Right renal pelvis (tissue), 4 donors: ENCODE measurements at places on chromosomes 11 and 22. TPM values are rescaled to one million over a fixed set of nuclear protein-coding genes. Genes with fewer than 3 reads are reported as not detected.

DNA sequence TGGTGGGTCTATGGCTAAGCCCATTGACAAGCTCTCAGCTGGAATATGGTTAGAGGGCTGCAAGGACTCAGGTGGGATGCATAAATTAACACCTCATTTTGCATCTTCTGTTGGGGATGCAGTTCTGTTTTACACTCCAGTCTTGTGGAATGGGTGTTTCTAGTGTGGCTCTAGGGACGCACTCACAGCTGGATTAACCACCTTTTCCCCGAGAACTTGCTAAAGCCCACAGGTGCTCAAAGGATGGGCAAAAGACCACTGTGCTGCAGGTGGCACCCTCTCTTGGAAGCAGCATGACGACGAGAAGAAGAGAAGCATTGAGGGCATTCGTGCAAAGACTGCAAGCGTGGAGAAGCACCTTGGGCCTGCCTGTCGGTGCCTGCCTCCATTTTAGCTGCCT, 6.9 kb downstream of the BARX2 start:
- DNase-seq, result no peak

DNA sequence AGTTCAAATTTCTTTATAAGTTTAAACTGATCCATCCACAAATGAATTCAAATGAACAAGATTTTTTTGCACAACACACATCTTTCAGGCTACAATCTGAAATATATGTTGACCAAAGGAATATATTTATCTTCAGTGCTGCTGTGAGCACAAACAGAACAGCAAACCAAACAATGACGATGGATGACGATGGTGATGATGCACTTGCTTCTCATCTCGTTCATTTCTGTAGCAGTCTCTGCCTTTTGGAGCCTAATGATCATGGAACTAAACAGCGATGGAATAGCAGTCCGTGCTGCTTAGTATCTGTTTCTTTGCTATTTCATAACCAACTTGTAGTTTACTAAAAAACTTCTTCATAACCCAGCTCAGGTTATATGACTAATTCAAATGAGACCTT, 220.7 kb upstream of the BLID start:
- no peak for DNase-seq

DNA sequence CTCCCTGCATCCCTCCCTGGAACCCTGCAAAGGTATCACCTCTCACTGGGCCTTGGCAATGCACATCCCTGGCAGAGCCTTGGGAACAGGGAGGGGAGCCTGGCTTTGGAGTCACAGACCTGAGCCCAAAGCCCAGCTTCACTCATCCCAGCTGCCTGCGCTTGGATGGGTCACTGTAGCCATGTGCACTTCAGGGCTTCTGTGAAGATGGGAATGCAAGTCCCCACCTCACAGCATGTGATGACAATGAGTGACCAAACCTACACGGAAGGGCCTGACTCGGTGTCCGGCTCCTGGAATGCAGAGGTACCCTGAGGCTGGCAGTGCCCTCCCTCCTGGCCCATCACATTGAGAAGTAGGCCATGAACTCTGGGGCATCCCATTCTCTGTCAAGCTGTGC, 22.8 kb upstream of the BAIAP2L2 start:
- no peak for DNase-seq

MYH9 gene
- polyA plus RNA-seq, result 306 TPM

DNA sequence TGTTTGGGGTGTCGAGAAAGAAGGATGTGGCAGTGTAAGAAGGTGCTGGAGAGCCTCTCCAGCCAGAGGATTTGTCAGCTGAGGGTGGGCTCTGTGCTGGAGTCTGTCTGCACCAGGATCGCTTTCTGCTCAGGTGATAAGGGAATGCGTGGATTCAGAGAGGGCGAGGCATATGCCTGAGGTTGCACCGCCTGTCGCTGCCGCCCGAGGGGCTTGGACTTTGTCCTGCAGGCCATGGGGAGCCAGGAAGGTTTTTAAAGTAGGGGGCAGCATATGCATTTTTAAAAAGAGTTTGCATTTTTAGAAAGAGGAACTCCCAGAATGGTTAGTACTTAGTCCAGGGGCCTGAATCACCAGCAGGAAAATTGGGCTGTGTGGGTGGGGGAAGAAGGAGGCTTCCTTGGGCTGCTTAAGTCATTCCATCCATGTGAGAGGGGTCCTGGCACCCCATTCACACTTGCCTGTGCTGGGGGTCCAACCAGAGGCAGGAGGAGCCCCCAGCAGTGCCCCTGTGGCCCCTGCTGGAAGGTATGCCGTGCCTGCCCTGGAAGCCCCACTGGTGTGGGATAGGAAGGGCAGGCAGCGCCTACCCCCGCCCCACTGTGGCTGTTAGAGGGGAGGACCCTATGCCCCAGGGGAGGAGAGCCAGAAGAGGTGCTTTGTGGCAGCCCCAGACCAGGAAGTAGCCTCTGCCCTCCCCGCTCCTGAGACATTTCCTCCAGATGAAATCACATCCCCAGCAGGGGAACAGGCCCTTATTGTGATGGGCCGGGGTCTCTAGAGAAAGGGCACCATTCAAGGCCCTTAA, 35.8 kb upstream of the MYRF start:
- DNase-seq, result no peak

- DNase-seq, result no peak
Measured at GRCh38 chr22:47369431-47370015, 607.1 kb downstream of the TBC1D22A start.

DNA sequence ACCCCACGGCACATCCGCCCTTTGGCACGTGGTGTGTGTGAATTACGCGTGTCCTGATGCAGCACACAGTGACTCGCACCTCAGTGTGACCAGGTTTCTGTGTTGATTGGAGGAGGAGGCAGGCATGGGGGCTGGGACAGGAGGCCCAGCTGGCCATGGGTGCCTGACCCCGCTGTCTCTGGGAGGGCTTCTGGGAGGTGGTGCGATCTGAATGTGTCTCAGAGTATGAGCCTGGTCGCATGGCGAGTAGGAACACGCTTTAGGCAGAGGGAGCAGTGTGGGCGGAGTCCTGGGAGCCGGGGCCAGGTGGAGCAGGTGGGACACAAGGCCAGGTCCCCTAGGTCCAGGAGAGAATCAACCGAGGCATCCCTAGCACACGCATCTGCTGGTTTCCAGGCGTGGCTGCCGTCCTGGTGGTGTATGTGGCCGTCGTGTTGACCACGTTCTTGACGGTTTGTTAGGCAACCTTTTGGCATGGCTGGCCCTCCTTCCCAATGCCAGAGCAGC, 5.7 kb downstream of the GRAMD4 start:
- no peak for DNase-seq

GRCh38 chr22:19716041-19716828, 1.9 kb downstream of the SEPTIN5 start:
- DNase-seq, result no peak
